CD4-positive, alpha-beta T cell treated with Interleukin-17A for 1 hour (primary cell): ENCODE measurements at places on chromosomes 6 and 20.

DNA sequence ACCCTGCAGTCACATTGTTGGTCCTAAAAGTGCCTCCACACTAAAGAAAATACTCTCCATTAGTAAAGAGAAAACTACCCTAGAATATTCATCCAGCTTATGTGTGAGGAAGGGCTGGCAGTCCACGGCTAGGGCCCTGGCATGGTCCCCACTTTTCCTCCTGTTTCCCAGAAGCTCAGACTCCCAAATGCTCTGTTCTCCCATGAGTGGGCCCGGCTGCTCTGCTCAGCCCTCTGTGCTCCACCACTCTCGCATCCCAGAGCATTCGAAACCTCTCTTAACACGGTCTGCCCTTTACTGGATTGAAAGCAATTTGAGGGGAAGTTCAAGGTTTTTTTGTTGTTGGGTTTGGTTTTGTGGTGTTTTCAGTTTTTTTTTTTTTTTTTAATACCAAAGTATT, 61.8 kb downstream of the APCDD1L start:
- DNase-seq = no peak

GRCh38 chr6:2035826-2036709, 209.3 kb downstream of the GMDS start:
- no peak for DNase-seq

DNA sequence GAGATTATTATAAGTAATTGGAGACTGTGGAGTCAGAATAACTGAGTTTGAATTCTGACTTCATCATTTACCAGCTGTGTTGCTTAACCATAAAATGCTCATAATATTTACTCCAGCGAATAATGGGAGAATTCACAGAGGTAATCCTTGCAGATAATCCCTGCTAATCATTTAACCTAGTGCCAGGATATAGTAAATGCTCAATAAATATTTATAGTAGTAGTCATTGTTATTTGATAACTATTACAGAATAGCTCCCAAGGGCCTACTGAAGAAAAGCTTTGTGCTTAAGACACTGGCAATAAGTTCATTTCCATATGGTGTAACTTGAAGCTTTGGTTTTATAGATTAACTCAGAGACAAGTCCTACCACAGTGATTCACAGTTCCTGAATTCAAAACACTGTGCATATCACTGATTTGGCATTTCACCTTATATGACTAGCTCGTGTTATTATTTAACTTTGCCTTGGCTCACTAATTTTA, 208.8 kb upstream of the PLCB4 start:
- DNase-seq = no peak

- DNase-seq = no peak
Observed at GRCh38 chr6:82129797-82130196, 117.7 kb downstream of the IBTK start.

DNA sequence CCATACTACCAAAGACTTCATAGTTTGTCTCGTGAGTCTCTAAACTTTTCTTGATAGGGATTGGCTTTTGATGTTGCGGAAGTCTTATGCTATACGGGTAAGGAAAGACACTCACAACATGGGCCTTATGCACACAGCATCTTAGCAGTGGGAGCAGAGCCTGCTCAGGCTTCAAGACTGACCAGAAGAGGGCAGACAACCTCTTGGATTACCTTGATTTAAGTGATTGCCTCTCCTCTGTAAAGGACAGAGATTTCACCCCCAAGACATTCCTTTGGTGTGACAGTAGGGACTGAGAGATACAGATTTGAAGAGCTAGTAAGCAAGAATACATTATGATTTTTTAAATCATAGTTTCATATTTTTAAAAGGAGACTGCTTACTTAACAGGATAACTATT, 71.0 kb upstream of the SAMD3 start:
- peak; percentile 58 for DNase-seq

DNA sequence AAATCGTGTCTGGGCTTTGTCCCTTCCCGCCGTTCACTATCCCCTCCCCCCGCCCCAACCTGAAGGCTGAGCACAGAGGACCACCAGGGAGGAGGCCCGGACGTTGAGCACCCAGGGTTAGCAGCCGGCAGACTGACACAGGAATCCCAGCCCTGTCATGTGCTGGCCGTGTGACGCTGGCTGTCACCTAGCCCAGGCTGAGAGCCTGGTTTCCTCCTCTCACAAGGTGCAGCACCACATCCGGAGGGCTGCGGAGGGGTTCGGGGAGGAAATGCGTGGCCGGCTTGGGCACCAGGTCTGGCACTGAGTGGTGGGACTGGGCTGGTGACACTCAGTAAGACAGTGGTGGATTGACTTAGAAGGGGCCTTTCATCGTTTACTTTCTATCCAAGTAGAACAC, 4.6 kb upstream of the LSM14B start:
- peak; percentile 86 for DNase-seq

- DNase-seq = no peak
Observed at GRCh38 chr6:52009466-52010140, 77.8 kb downstream of the PKHD1 start.

DNA sequence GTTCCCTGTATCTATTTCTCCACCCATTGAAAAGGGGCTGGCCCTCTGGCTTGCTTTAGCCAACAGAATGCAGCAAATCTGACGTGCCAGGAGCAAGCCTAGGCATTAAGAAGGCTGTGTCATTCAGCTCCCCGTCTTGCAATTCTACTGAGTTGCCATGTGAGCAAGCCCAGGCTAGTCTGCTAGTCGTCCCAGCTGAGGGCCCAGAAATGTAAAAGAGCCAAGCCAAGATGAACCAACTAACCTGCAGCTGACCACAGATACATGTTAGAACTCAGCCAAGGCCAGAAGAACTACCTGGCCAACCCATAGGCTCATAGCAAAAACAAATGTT, 30.1 kb downstream of the PREP start:
- no peak for DNase-seq

DNA sequence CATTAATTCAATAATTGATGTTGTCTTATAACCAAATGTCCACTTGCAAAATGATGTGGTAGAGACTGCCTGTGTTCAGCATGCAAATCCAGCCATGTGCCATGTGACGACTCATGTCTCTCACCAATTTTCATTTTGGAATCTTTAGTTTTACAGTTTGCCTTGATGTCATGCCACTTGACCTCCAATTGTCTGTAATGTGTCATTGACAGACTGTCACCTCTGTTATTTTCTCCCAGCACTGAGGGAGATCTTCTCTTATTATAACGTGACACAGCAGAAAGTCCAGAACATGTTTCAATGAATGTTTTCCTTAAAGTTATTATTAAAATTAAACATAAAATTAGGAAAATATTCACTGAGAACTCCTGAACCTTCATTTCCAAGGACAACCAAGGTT, 56.7 kb downstream of the LAMA4 start:
- DNase-seq = no peak

GRCh38 chr6:118735320-118735719, 83.9 kb upstream of the CEP85L start:
- DNase-seq = peak; percentile 38

- peak; percentile 43 for DNase-seq
Observed at GRCh38 chr6:99119109-99120031, 171.6 kb upstream of the FBXL4 start.

GRCh38 chr6:123804787-123805540, 1.3 kb downstream of the NKAIN2 start:
- DNase-seq = no peak

DNA sequence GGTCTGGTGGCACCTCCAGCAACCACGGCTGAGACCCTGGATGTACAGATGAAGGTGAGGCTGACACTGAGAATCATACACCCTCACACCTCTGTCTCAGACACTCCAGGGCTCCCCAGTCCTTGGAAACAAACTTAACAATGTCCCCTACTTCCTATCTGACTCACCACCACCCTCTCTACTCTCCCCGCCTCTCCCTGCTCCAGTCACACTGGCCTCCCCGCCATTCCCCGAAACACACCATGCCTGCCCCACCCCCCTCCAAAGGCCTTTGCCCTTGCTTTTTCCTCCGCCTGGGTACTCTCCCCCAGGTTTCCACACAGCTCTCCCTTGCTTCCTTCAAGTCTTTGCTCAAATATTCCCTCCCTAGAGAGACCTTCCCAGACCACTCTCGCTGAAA, 16.3 kb downstream of the BPI start:
- no peak for DNase-seq

DNA sequence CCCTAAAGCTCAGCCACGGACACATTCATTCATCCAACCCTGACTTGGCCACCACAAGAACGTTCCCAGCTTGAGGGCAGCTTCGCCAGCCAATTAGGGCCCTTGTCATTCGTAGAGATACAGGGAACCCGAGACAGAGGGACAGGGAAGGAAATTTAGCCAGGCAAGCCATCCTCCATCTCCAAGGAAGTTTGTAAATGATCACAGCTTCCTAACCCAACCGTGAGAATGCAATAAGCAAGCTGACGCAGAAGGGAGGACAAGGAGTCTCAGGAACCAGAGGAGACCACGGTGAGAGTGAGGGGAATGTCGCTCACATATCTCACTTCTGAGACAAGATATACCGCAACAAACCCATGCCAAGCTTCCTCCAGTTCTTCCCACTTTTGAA, 1.4 kb downstream of the TRAM2 start:
- DNase-seq = no peak

- no peak for DNase-seq
Observed at GRCh38 chr20:5072756-5073659, 46.8 kb downstream of the PCNA start.

DNA sequence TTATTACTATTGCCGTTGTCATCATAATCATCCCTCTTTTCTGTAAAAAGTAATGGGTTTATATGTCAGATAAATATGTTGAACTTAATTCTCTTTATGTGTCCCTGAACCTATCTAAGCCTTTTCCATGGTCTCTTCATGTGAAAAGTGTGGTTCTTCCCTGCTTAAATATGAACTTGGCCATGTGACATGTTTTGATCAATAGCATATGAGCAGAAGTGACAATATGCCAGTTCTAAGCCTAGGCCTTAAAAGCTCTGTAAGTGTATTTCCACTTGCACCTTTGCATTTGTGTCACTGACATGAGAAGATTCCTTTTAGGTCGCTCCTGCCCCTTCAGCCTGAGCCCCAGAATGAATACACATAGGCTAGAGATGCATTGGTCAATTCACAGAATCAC, 188.4 kb upstream of the CCN2 start:
- DNase-seq = no peak

GRCh38 chr6:21161707-21162106, 431.8 kb upstream of the SOX4 start:
- no peak for DNase-seq

DNA sequence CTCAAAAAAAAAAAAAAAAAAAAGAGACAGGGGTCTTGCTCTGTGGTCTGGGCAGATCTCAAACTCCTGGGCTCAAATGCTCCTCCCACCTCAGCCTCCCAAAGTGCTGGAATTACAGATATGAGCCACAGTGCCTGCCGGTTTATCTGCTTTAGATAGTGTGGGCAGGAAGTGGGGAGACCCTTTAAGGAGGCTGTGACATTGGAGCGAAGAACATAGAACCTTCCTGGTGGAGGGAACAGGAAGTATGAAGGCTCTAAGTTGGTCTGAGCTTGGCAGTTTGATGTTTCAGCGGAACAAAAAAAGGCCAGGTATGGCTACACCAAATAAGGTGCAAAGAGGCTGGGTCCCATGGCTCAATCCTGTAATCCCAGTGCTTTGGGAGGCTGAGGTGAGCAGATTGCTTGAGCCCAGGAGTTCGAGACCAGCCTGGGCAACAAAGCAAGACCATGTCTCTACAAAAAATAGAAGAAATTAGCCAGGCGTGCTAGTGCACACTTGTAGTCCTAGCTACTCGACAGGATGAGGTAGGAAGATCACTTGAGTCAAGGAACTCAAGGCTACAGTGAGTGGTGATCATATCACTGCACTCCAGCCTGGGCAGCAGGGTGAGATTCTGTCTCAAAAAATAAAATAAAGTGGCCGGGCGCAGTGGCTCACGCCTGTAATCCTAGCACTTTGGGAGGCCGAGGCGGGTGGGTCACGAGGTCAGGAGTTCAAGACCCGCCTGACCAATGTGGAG, 8.7 kb upstream of the ZMYND8 start:
- DNase-seq = no peak

DNA sequence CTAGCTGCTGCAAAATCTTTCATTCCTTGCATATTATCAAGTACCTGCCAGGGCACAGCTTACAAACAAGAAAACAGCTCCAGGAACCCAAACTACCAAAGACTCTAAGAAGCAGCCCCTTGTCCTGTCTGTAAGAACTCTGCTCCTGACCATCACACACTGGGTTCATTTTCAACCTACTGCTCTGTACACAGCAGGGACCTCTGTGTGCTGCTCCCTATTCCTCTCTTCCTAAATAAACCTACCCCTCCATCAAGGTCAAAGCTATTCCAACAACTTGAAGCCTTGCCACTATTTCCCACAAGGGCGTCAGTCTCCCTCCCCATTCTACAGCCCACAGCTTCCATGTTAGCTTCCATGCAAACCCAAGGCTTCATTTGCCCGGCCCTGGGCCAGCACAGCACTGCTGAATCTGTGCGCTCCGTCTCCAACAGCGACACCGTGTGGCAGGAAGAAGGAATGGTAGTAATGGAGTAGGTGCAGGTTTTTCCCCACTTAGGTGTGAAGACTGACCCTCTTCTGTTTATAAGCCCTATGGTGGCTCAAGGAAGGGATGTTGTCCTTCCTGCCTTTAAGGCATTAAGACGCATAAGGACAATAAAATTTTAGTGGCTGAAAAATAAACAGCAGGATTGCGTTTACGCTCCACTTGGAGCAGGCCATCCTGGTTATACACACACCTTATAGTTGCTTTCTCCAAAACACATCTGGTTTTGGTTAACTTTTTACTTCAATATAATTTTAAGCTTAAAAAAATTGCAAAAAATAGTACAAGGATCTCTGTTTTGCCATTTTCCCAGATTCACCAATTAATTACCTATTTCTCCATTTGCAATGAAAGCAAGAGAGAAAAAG, 115.2 kb upstream of the NXT1 start:
- DNase-seq = peak; percentile 27

GRCh38 chr6:99013145-99013544, 65.4 kb upstream of the FBXL4 start:
- DNase-seq = no peak

- no peak for DNase-seq
Observed at GRCh38 chr6:20846602-20847028, 312.4 kb downstream of the CDKAL1 start.

DNA sequence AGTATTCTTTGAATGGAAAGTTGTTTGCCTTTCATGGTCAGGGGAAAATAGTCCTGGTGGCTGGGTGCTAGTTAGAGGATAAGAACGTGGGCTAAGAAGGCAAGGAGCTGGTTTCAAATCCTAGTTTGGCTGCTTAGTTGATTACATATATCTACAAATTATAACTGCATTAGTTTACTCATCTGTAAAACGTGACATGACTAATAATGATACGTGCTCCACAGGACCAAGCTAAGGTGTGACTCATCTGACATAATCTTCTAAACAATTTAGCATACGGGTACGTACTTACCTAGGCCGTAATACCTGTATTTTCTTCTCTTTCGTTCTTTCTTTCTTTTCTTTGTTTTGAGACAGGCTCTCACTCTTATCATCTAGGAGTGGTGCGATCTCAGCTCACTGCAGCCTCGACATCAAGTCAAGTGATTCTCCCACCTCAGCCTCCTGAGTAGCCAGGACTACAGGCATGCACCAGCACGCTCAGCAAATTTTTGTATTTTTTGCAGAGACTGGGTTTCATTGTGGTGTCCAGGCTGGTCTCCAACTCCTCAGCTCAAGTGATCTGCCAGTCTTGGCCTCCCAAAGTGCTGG, 1274.2 kb upstream of the GJE1 start:
- no peak for DNase-seq
